A549 treated with AZD2906 at 1 μM for 4 hours (cell line): ENCODE measurements at places on chromosomes 12 and 14. TPM values are rescaled to one million over a fixed set of nuclear protein-coding genes. Genes with fewer than 3 reads are reported as not detected.

IKZF4 gene
- 2.0 to 3.0 TPM (median 2.5 TPM) in 5 replicates for total RNA-seq

KRT81 gene
- total RNA-seq: 3,224 to 4,157 TPM (median 4,024 TPM) in 5 replicates

ABCD2 gene
- not detected in 5 replicates for total RNA-seq

C2CD5 gene
- total RNA-seq: 10.0 to 13.6 TPM (median 12.8 TPM) in 5 replicates

LIN7A gene
- total RNA-seq: 0.19 to 0.35 TPM (median 0.22 TPM) in 5 replicates

STON2 gene
- 1.5 to 2.2 TPM (median 1.7 TPM) in 5 replicates for total RNA-seq
